ENCODE measurements at places on chromosomes 1 and 21.

DNA sequence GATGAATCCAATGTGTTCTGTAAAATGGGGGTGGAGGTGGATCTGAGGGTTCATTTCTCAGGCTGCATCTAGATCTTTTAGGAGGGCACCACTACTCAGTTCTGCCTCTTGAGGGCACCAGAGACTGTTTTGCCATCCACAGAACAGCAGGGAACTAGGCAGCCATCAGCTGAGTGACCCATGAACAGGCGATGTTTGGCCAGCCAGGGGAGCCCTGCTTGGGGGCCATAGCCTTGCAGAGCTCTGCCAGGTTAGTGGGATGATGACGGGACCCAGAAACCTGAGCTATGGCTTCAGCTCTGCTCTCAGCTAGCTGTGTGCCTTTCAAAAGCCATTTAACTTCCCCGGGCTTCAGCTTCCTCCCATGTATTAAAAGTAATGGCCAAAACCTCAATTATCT, 13.4 kb upstream of the NOS1AP start:
- peak; percentile 86 for DNase-seq

DNA sequence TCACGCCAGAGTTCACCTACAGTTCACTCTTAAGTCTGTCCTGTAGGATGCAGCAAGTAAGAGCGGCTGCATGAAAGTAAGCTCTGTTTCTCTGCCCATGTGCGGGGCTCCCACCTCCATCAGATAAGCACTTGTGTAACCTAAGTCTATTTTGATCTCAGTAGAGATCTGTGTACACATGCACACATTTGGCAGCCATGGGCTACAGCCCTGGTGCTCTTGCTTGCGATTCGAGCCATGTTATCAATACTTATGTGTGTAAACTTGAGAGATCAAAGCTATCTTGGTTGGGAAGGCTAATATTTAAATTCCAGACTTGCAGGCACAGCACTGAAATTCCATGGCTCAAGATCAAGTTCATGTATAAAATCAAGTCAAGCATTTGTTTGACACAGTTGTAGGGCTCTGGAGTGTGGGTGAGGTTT, 244.7 kb upstream of the FGGY start:
- DNase-seq, result no peak

DNA sequence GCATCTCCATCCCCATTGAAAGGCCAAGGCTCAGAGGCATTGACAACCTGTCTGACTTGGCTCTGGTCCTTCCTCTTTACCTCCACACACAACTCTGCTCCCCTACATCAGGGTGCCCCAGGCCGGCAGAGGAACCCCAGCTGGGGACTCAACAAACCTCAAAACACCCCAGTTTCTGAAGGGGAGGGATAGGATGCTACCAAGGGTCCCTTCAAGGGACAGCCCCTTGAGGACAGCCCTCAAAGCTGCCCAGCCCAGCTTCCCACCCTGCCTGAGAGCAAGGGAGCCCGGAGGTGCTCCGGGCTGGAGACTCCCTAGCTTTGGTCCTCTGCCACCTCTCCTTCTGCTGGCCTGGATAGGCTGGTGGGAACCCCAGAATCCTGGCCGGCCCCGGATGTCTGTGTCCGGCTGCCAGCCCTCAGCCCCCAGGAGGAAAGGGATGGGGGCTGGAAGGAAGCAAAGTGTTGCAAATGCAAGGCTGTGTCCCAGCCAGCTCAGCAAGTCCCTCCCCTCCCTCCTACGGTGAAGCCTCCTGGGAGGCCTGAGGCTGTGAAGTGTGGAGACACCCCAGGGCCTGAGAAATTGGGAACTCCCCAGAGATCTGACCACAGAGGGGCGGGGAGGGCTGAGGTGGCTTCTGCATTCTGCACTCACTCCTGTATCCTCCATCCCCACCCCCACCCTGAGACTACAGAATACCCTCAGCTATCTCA, 1.1 kb upstream of the MARCKSL1 start:
- DNase-seq, result no peak

GRCh38 chr1:208192995-208193394, 51.2 kb downstream of the PLXNA2 start:
- DNase-seq, result no peak

DNA sequence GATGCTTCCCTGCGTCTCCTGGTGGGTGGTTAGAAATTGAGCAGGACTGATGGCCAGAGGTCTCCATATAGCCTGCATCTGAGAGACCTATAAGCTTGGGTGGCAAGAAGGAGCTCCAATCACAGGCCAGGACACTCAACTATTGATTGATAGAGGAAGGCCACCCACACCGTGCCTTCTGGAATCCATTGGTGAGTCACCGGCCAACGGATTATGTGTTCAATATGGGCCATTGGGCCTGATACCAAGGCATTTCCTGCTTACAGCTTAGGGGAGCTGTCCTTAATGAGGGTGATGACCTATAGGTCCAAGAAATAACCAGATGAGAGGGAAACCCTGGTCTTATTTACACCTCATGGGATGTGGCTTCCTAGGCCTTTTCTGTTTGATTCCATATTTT, 115.1 kb downstream of the PLPP3 start:
- no peak for DNase-seq

DNA sequence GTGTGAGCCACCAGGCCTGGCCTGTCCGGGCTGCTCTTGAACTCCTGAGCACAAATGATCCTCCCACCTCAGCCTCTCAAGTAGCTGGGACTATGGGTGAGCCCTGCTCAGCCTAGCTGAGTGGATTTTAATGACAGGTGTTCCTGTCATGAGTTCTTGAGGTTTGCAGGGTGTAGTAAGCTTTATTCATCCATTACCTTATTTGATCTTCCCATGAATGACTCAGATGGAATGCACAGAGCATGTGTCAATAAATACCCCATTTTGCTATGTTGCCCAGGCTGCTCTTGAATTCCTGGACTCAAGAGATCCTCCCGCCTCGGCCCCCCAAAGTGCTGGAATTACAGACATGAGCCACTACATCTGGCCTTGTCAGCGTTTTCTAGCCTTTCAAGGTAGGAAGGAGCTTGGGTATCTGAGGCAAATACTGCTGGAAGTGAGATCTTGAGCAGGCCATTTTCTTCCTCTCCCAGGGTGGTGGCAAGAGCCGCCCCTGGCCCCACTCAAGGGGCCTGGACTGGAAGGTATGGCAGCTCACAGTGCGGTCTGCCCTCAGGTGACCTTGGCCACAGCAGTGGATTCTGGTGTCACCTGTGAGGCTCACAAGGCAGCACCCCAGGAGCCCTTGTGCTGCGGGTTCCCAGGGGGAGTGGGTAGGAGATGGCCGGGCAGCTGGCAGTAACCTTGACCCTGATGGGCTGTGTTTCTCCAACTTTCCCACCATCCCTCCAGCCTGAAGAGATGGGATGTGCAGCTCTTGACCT, 20.0 kb downstream of the PIK3CD start:
- no peak for DNase-seq

DNA sequence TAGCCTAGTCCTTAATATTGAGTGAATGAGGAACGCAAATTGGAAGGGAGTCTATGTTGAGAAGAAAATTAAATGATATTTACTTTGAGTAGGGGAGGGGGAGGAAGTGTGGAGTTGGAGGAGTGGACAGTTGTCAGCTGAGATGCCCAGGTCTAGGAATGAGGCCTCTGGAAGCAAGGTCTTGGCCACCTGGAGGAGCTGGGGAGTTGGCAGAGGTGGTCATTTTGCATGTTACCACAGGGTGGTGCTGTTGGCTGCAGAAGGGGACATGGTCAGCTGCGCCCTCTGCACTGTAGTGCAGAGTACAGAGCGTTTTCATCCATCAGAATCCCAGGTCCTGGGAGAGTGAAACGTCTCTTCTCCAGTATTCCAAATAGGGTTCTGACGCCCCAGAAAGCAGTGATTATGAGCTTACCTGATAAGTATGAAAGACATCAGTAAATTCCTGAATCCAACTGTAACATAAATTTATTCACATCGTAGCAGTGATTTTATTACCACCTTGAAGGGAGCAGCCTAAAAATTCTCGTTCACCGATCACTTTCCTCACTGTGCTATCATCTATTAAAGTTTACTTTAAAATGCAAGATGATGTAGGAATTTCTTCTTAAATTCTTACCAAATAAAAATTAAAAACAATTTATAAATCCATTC, 13.8 kb downstream of the PARK7 start:
- peak; percentile 67 for DNase-seq

GRCh38 chr1:215557992-215558626, 9.0 kb upstream of the KCTD3 start:
- no peak for DNase-seq

DNA sequence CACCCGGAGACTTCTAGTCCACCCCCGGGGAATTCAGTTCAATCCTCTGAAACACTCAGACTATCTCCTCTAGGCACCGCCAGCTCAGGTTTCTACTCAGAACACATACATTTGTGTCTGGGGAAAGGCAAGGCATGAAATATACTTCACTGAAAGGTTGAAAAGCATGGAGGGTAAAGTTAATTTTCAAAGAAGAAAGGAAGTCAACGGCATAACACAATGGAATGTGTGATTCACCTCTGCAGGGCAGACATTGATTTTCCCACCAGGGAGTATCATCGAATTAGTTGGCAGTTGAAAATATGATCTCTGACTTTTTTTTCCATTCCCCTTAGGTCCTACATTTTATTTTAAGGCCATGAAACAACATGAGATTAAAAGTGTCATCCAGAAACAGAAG, 669.4 kb downstream of the SMYD3 start:
- DNase-seq, result no peak

GRCh38 chr1:3904006-3904842, 4.2 kb upstream of the C1orf174 start:
- peak; percentile 71 for DNase-seq

DNA sequence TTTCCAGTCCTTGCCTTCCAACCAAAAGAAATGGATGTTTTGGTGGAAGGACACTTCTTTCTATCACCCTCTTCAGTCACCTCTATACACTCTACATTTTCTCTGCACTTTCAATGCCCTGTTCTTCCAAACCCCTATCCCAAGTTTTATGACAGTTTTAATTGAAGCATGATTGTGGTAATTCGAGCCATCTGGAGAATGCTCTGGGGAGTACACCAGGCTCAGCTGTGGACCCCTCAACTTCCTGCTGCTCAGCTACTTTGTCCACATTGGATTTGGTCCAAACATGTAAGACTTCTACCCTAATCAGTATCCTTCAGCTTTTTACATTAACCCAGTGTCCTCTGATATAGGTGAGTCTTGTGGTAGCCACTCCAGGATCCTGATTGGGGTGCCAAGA, 129.6 kb downstream of the SYT2 start:
- DNase-seq, result no peak

DNA sequence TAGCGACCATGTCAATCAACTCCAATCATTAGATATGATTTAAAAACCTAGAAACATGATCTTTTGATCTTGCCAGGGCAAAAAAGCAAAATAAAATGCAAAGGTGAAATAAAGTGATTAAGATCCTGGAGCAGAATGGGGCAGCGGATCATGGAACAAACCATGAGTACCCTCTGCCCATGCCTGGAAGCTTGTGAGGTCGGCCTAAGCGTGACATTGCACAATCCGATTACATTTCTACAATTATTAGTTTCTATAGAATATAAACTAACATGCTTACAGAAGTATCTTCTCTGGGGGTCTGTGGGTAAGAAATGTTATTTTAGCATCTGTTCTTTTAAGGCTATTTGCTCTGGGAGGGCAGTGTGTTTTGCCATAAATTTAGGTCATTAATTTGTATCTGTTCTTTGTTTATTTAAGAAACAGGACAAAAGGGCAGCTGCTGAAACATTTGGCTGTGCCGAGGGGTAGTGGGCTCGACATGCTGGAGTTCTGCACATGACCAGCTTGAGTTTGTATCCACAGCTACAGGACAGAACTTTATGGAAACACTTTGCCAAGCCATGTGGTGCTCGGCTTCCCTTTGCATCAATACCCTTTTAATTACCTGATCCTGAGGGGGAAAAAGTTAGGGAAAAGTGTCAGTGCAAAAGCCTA, 55.9 kb downstream of the ZBTB18 start:
- DNase-seq, result no peak

- DNase-seq, result no peak
These were observed 40.0 kb downstream of the SYNJ1 start for GRCh38 chr21:32687643-32688345.

GRCh38 chr1:18948913-18949685, 7.4 kb downstream of the IFFO2 start:
- DNase-seq, result peak; percentile 75

DNA sequence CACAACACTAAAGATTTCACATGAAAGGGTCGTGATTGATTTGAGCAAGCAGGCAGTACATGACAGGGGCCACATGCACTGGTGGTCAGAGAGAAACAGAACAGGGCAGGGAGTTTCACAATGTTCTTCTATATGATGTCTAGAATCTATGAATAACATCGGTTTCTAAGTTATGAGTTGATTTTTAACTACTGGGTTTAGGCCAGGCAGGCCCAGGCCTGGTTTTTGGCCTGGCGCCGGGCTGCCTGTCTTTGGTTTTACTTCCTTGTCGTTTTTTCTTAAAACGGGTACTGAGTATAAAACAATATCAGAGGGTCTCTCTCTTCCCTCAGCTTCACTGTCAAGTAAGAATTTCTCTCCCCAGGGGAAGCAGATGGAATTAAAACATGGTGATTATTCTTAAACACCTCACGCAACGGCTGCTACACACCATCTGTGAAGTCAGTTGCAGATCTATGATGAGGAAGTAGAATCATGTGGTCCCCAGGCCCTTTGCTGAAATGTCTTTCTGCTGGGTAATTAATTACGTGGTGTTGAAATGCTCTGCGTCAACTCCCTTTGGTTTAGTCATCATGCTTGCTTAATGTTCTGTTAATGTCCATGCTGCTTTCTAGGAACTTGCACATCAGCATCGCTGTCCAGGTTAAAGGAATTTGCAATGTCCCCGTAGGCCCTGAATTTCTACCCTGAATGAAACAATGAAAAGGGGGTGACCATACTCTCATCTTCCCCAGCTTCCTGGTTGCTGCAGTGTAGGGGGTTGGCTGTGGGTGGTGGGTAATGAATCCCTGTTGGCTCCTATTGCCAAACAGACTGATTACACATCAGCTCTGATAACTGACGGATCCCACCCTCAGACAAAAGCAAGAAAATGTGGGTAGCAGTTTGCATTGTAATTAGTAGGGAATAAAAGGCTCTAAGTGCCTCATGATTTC, 70.3 kb downstream of the SERINC2 start:
- DNase-seq, result no peak

DNA sequence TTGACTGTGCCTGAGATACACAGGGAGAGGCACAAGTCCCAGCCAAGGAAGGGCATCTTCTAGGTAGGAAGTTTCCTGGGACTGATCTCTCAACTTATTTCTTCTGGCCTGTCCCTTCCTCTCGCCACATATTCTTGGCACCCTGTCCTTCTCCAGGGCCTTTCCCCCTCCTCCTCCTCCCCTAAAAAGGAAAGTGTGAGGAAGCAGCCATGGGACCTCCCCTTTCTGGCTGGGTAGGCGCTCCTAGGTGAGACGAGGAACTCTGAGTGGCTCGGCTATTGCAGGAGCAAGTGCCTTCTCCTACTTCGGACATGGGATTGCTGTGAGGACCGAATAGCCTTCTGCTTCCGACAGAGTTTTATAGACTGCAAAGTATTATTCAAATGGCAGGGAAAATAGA, 15.5 kb upstream of the MTARC2 start:
- DNase-seq, result no peak

DNA sequence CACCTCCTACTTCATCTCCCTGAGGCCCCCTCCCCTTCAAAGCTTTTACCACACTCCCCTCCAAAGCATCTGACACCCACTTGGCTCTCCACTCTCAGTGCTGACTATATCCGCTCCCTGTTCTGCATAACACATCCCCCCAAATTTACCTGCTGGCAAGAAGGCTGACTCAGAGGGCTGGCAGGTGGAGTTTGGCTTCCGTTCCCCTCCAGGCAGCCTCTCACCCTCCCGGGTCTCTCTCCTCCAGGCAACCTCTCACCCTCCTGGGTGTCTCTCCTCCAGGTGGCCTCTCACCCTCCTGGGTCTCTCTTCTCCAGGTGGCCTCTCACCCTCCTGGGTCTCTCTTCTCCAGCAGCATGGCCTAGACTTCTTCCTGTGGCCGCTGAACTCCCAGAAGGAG, 562.1 kb downstream of the NPHP4 start:
- DNase-seq, result no peak

Measured in posterior cingulate gyrus (tissue), 11 donors.